Uterus (tissue), 4 donors: ENCODE measurements at places on chromosomes 2 and 18. TPM values are rescaled to one million over a fixed set of nuclear protein-coding genes. Genes with fewer than 3 reads are reported as not detected.

The ANKAR gene
- total RNA-seq = 34.4 TPM

The EPHA4 gene
- 84.7 TPM for total RNA-seq

The FBXO15 gene
- total RNA-seq = not detected

The CIB4 gene
- not detected for total RNA-seq

The COLEC12 gene
- total RNA-seq = 20.2 TPM

The HOXD12 gene
- not detected for total RNA-seq

The EMILIN1 gene
- 377 TPM for total RNA-seq

The KIF3C gene
- 9.5 TPM for total RNA-seq
